ENCODE measurements at places on chromosomes 1 and 21.

- DNase-seq, result no peak
Observed at GRCh38 chr1:192933744-192934143, 124.9 kb downstream of the RGS2 start.

GRCh38 chr1:32303997-32304622 lies 12.2 kb downstream of the HDAC1 start:
- no peak for DNase-seq

- no peak for DNase-seq
Observed at GRCh38 chr1:51304360-51304759, 26.0 kb downstream of the TTC39A start.

DNA sequence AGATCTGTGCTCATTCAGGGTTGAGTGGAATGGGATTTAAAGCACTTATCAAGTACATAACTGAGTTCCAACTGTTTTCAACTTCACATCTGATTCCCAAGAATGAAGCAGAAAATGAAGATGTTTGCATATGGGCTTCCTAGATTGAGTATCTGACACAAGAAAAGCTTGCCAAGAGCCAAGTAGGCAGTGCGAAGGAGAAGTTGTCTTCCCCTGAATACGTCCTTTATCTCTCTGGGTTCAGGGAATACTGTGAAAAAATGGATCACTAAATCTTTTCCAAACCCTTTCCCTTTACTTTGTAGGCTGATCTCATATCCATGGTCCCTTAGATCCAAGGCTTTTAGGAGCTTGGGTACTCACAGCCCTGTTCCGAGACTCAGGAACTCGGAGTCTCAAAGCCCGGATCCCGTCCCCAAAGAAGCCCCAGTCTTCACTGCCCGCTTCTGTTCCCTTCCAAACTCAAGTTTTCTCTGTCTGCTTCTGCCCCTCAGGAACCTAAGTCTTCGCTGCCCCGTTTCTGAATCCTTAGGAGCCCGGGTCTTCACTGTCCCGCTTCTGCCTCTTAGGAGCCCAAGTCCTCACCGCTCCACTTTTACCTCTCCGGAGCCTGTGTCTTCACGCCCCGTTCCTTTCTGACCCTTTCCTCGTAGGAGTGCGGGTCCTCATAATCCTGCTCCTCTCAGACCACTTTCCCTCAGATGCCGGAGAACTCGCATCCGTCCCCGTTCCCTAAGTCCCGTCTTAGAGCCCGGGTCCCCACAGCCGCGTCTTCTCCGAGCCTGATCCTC lies 616 bp downstream of the TAF12 start:
- DNase-seq, result peak; percentile 15

DNA sequence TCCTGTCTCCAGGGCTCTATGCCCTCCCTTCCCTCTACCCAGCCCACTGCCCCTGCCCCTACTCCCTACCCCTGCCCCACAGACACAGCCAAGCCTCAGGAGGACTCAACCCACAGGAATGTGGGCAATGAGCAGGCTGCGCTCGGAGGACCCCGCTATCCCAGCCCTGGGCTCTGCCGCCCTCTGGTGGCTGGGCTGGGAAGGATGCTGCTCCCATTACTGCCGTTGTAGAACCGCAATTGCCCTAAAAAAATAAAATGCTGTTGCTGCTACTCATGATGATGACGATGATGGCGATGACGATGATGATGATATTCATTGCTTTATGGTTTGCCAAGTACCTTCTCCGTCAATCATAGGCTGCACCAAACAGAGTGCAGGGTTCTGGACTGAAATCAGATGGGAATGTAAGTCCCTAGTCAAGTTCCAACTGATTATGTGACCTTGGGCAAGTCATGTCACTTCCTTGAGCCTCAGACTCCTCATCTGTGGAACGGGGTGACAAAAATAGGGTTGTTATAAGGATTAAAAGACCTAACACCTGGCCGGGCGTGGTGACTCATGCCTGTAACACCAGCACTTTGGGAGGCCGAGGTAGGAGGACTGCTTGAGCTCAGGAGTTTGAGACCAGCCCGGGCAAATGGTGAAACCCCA lies 24.6 kb downstream of the ARHGEF19 start:
- no peak for DNase-seq

DNA sequence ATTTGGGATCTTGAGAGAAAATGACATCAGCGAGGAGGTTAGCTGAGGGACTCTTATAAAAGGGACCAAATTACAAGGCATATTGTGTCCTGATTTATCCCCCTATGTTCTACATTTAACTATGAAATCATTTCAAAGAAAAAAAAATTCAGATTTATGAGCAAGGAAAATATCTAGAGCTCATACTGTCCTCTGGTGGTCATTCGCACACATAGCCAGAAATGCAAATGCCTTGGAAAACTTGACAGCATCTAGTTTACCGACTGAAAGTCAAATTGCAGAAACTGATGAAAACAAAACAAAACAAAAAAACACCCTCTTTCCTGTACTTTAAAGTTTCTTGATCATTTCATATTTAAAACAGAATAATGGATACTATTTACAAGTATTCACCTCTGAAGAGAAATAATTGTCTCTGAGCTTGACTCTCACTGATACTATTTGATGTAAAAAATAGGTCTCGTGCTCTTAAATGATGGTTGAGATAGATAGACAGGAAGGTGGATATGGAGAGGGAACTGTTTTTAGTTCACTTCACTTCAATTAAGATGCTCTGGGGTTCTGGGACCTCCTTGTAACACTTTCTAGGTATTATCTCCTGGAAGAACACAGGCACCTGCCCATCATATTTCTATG lies 253.8 kb downstream of the PCP4 start:
- DNase-seq, result no peak

- no peak for DNase-seq
Observed at GRCh38 chr1:31978843-31979400, 34.7 kb upstream of the KHDRBS1 start.

GRCh38 chr1:186498695-186499389 lies 37.9 kb upstream of the PDC start:
- no peak for DNase-seq

- peak; percentile 62 for DNase-seq
Observed at GRCh38 chr1:95116580-95117206, 462 bp upstream of the TLCD4 start.

DNA sequence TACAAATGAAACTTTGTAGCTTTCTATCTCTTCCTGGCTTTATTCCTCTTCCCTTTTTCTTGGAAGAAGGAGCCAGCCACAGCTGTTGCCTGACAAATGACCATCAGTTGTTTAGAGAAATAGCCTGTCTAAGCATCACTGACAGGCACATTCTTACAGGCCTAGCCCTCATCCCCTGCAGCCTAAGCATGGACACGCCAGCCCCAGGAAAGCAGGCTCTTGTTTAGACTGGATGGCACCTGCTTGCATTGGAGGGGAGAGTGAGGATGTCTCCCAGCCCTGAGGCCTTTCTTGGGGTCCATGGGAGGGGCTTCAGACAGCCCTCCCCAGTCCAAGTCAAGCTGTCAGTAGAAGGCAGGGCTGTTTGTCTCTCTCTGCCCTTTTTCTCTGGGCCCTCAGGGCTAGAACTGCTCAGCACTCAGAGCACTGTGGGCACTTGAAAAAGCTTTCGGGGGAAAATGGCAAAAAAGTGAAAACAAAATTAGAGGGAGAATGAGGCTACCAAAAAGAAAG lies 282.5 kb upstream of the PLXNA2 start:
- DNase-seq, result no peak

GRCh38 chr21:46125846-46126301 lies 28.0 kb downstream of the COL6A2 start:
- DNase-seq, result no peak

GRCh38 chr21:44405948-44406872 lies 49.1 kb upstream of the LRRC3 start:
- DNase-seq, result no peak

- DNase-seq, result no peak
Observed at GRCh38 chr1:187300081-187300480, 471.3 kb downstream of the PLA2G4A start.

Data from putamen (tissue), 1 donor.